ENCODE measurements at places on chromosomes 3 and 15.

GRCh38 chr3:173401369-173401768, 3.8 kb downstream of the NLGN1 start:
- no peak for DNase-seq

DNA sequence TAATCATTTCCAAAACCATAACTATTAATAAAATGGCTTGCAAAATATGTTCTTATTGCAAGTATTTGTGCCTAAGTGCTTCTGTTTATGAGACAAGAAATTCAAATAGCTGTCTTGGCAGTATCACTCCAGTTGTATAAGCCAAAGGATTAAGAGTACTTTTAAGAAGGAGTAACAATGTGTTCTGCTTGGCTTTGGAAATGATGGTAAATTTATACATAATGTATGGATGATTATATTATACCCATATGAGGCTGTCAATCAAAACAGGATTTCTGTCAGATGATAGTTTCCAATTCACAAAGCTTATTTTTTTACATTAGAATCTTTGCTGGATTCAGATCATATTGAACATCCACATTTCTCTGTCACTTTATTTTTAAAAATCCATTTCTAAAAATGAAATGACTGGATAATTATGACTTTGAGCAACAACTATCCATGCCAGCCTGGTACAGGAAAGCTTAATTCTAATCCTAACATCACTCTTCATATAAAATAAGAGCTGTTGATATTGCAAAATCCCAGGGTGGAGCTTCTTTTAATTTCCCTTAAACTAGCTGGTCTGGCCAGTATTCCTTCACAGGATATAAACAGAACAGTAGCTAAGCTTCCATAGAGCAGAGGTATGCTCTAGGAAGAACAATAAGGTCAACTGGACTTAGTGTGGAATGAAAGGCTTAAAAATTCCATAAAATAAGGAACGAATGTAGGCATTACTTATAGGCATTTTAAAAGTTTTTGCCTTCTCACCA, 30.0 kb upstream of the ZNF280D start:
- DNase-seq = no peak

DNA sequence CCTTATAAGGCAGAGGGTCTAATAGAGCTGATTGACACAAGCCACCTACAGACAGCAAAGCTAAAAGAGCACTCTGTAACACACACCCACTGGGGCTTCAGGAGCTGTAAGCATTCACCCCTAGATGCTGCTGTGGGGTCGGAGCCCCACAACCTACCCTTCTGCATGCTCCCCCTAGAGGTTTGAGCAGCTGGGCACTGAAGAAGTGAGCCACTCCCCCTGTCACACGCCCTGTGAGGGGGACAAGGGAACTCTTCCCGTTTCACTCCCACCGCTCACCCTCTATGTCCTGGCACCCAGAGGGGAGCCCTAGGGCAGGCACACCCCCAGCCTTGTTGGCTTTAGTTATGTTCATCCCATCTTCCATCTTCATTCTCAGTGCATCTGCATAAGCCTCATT, 9.4 kb upstream of the CSTA start:
- no peak for DNase-seq

DNA sequence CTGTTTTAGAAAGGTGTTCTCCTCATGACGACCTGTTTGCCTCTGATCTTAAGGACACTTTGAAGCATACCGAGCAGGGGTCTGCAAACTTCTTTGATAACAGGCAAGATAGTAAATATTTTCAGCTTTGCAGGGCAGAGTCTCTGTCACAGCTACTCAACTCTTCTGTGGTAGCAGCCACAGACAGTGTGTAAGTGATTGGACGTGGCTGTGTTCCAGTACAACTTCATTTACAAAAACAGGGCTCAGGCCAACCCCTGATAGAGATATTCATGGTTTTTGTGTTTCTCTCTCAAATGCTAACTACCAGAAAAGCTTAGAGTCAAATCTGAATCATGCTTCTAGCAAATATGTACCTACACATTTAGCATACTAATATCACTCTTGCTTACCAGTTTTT, 51.5 kb downstream of the TGFBR2 start:
- DNase-seq = no peak

DNA sequence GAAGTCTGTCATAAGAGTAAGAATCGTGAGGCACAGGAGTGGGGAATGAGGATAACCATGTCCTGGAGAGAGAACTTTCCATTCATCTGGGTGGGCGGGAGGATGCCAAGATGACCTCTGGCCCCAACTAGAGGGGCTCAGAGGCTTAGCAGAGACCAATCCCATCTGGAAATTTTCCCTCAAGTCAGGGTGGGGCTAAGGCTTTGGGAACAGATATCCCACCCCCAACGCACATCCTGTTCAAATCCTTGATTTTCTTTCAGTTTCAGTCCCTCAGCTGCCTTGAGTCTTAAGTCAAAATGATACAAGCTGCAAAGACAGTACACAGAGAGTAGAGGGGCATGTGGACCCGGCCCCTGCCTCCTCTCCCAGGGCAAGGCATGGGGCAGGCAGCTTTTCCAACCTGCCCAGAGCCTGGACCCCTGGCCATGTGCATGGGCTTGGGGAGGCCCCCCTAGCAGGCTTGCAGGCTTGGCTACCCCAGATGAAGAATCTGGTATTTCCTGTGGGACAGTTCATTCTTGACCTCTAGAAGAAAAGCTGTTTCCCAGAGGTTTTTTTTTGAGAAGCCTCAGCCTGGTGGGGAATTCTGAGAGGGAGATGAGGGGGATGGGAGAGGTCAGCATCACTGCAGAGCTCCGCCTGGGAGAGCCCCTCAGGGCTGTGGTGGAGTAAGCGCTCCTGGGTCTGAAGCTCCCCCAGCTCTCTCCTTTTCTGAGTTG, 109.7 kb upstream of the HACD2 start:
- no peak for DNase-seq

- no peak for DNase-seq
These were observed 585.6 kb downstream of the TBL1XR1 start for GRCh38 chr3:176611703-176612102.

DNA sequence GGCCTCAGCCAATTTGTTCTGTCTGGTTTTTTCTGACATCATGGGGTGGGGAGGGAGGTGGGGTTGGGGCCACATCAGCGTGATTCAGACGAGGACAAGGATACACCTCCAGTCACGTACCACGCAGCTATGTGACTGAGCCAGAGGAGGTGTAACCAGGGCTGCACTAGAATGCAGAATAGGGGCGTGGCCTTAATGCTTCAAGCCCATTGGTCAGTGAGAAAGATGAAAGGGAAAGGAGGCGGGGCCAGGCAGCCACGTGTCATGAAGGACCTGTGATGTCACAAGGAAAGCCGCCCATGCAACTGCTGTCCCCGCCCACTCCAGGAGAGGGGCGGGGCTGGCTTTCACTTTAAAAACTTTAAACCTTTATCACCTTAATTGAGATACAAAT, at the start of gene GOLGA6L2:
TSS of gene GOLGA6L2 (minus strand) at position 137 of the 394 bp plus-strand sequence. CDS start at position 75, 62 bp downstream.
- DNase-seq = no peak

DNA sequence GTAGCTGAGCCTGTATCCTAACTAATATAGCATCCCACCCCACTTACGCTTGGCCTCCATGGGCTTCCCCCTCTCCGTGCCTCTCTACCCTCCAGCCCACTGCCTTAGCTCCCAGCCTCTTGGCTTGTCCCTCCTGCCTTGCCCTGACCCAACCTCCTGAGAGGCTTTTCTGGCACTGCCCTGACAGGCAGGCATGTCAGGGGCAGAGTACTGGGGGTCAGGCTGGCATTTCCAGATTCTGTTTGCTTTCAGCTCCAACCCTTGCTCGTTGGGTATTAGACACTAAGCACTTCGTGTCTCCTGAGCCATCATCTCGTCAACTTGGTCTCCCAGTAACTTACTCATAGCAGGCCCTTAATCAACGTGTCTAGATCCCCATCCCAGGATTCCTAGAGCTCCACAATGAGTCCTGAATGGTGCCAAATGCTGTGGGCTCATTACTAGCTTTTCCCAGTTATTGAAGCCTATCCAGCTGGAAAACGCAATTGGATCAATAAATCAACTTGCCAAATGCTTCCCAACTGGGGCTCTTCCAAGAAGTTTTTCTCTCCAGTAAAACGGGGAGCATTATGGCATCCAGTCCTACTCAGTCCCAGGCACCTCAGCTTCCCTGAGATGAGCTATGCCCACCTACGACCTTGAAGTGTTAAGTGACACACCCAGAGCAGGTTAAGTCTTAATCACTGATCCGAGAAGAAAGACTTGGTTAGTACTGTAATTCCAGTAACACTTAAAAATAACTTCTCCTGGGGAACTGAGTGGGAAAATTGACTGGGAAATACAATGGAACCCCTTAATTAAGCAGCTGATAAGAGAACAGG, 78.5 kb upstream of the DLG1 start:
- no peak for DNase-seq

DNA sequence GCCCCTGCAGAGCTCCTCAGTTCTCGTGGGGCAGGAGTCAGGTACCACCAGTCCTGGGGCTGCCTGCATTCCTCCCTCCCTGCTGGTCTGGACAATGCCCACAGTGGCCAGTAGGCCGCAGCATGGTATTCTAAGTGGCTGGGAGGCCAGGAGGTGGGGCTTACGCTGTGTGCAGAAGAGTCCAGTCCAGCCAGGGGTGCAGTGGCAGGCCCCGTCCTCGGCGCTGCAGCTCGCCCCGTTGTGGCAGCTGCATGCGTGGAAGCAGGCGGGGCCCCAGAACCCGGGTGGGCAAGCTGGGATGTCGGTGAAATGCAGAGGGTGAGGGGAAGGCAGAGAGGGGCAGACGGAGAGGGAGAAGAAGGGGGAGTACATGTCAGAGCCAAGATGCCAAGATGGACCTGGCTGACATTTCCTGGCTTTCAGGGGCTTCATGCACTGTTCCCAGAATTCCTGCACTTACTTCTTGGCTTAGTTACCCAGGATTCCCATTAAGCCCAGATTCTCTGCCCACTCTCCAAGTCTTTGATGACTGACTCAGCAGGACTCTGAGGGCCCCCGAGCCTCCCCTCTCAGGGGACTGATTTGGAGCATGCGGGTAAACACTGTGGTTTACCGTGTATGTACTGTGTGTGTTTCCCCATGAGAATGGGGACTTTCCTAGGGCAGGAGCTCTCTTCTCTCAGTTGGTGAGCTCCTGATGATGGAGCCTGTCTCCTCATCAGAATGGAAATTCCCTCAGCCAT, 47.5 kb downstream of the RAB11A start:
- DNase-seq = no peak

All from stimulated activated CD8-positive, alpha-beta memory T cell treated with anti-CD3 and anti-CD28 coated beads, Interleukin-4, amount 100 ng/mL, for 1 hour (primary cell).